ENCODE measurements at places on chromosomes 3 and 15.

DNA sequence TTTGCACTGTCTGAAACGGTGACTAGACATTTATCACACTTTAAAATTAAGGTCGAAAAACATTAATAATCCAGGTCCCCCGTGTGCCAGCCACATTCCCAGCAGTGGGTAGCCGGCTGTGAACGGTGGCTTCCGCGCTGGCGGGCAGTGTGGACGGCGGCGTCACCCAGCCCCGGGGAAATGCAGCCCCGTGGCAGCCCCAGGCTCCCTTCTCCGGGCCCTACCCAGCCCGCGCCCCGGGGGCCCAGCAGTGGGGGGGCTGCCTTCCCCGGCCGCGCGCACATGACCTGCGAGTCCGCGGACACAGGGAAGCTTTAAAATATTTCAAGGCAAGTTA lies 25.3 kb downstream of the GABRA5 start:
- DNase-seq, result no peak

DNA sequence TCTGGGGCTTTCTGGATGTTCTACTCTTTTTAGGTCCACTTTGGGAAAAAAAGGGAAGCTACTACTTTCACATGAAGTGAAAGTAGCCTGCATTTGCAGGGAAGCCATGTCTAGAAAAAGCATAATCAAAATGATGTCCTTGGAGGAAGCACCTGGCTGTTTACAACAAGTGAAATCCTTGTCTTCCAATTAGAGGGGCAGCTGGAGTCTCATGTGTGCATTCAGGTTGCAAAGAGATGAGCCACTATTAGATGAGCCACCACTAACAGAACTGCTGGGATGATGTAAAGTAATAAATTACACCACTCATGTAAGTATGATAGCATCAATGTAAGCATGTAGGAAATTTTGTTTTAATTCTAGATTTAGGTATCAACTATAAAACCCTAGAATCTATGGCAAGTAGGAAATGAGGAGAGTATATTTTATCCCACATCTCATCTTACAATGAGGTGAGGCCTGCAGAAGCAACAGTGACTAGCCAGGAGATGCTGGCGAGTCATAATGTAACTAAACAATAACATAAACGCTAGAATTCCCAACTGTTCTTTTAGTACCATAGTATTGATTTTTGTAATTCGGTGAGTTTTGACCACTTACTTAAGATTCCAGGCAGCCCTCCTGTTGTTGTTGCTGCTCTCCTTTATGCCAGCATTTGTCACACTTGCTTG lies 75.9 kb downstream of the TMEM108 start:
- no peak for DNase-seq

GRCh38 chr3:9217784-9218513 lies 31.5 kb downstream of the SRGAP3 start:
- no peak for DNase-seq

DNA sequence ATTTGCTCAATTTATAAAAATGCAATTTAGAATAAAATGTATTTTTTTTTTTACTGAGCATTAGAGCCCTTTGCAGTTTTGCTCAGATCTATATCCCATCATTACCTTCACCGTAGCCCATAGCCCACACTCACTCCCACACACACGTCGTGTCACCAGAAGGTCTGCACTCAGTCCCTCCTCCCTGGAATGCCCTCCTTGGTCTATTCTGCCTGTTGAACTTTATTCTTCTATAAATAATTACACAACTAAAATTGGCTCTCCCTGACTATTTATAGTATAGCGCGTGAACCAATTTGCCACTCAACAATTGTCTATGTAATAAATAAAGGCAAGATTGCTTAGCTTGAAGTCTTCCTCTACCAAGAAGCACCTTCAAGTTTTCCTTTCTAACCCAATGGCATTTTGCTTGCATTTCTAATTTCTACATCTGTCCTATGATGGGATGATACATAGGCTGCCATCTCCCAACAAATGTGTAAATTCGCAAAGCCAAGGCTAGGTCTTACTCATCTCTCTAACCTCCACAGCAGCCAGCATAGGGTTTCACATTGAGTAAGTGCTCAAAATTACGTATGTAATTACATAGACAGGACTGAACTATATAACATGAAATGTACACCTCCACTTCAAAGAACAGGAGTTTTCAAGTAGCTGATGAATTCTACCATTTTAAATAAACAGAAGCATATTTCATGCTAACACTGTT lies 172.0 kb upstream of the HES1 start:
- no peak for DNase-seq

DNA sequence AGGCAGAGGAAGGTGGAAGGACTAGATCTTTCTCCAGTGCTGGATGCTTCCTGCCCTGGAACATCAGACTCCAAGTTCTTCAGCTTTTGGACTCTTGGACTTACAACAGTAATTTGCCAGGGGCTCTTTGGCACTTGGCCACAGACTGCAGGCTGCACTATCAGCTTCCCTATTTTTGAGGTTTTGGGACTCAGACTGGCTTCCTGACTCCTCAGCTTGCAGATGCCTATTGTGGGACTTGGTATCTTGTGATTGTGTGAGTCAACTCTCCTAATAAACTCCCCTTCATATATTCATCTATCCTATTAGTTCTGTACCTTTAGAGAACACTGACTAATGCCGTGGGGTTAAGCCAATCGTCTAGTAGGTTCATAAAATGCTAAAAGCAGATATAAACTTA lies 8.8 kb upstream of the B3GNT5 start:
- no peak for DNase-seq

GRCh38 chr3:130263708-130264107 lies 81.8 kb upstream of the COL6A5 start:
- no peak for DNase-seq

DNA sequence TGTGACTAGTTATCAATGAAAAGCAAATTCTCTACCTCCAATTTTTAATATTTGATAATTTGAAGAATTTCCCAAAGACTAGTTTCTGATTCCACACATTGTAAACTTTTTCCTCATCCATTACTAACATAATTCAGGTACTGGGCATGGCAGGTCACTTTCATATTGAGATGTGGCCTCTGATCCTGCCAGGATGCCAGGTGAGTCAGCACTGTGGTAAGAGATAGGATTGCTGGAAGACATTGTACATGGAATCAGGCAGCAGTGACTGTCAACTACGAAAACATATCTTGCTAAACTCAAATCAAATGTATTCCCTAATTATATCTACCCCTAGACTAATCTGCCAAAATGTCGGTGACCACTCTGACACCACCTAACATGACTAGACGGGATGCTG lies 33.2 kb upstream of the POU1F1 start:
- DNase-seq, result no peak

DNA sequence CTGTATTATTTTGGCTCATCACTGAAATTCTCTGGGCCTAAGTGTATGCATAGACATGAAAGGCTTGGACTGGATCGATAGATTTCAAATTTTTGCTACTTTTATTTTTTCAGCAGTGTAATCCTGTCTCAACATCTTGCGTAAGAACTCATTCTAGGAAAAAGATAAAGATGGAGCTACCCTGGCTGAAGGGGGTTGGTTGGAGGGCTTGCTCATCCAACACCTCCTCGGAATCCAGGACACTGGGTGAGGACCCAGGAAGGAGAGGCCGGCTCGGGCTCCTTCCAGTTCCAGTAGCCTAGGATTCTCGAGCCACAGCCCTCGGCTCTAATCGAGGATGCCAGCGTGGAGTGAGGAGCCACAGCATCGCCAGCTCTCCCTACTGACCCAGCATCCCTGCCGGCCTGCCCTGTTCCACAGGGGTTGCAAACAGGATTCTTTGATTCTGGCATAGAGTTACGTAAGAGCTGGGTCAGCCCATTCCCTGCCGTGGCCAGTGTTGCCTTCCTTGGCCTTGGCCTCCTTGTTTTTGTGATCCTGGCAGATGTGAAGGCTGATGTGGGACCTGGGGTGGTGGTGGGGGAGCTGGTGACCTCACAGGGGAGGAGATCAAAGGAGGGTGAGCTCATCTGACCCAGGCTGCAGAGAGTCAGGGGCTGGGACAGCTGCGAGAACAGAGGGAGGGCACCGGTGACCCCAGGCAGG lies 149.5 kb downstream of the ALDH1A2 start:
- DNase-seq, result no peak

GRCh38 chr15:75201616-75202250 lies at the start of gene C15orf39:
Gene C15orf39 (plus strand): TSS chr15:75201882. CDS start chr15:75206049, 4,167 bp downstream.
- peak; percentile 47 for DNase-seq

GRCh38 chr15:59886441-59886840 lies 117.7 kb upstream of the FOXB1 start:
- no peak for DNase-seq

DNA sequence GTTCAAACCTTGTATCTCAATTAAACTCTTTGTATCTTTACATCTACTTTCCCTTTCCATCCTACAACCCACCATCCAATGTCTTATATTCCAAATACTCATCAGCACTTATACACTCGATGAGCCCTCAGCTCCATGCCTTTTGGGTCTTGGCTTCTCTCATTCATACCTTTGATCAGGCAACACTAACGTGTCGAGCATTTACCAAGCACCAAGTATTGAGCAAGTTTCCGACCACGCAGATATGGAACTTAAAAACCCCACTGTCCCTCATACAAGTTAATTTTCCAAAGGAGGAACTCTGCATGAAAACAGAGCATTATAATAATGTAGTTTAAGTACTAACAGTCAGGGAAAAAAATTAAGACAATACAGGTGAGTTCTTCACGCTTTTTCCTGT lies 102.8 kb downstream of the IL1RAP start:
- DNase-seq, result no peak

- no peak for DNase-seq
Observed at GRCh38 chr3:134134240-134134639, 104.5 kb upstream of the SLCO2A1 start.

DNA sequence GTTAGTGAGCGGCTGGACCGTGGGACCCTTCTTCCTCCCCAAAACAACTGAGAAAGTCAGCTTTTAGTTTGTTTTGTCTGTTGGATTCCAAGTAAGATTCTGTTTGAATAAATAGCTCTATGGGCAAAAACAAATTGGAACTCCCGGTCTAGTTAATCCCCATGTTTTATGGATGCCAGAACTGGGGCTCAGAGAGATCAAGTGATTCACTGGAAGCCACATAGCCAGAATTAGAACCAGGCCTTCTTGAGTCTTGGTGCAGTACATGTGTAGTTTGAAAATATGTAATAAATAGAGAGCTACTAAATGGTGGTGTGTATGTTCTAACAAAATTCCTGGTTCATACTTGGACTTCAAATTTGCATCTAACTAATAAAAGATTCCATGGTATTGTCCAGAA lies 29.3 kb upstream of the POLR2M start:
- DNase-seq, result no peak

- DNase-seq, result no peak
Observed at GRCh38 chr3:38534180-38534579, 38.0 kb downstream of the EXOG start.

DNA sequence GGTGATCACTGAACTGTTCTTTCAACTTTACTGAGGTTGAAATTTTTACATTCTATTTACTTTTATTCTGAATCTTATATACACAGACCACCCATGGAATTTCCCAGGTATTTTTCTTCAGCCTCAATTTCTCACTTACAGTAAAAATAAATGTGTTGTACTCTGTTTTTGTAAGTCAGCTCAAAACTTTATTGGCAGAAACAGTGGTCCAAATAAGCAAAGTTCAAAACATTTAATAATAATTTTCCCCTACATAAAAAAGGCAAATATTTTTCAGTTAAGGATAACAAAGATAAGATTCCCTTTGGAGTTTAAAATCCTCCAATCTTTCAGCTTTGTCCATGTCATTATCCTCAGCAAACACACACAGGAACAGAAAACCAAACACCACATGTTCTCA lies 738.0 kb downstream of the FHIT start:
- no peak for DNase-seq

DNA sequence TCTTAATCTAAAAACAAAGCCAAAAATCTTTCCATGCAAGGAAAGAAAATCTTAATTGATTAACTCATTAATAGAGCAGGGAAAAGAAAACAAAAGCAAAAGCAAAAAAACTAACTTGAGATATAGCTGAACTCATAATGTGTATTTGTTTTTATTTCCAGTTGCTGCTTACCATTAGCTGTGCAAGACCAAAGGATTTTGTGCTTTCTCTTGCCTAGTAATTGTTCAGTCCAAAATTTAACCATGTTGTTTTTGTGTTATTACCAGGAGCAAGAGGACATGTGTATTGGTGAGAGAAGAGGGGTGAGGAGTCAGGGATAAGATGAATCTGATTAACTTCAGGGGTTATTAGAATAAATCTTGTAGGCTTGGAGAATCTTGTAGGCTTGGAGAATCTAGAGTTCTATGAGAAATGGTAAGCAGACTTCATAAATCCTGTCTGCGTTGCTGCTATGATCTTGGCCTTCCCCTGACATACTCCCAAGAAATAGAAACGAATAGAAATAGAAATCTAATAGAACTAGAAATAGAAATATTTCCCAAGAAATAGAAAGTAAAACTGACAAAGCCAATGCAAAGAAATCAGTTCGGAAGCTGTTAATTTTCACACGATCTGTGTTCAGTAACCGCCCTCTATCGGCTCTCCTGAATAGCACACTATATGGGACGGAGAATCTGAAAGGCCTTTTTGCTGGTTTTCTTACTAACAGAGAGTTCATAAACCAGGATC lies 72.6 kb upstream of the TNFSF10 start:
- no peak for DNase-seq

GRCh38 chr15:74631408-74631807 lies 15.8 kb downstream of the CLK3 start:
- DNase-seq, result no peak

DNA sequence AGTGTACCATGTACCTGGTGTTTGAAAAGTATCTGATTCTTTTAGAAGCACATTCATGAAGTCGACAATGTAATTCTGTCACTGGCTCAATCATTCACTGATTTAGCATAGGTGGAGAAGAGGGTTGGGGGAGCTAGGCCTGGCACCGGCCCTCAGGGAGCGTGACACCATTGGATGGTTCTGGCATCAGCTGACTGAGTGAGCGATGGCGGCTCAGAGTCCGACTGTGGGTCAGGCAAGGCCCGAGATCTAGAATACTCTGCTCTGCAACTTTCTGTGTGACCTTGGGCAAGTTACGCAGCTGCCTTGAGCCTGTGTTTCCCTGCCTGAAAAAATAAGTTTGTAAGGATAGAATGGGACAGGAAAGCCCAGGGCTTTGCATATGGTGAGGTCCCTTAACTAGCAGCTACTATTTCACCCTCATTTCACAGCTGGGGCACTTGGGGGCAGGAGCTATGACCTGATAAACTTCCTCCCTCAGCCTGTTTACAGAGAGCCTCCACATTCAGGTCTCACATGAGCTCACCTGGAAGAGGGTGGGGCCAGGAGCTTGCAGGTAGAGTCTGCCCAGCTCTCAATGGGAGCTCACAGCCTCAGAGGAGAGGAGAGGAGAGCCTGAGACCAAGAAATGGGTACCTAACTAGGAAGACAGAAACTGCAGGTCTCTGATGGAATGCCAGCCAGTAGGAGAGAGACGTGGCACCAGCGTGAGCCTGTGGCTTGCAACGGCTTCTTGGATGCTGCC lies 153.7 kb upstream of the TLE3 start:
- no peak for DNase-seq

DNA sequence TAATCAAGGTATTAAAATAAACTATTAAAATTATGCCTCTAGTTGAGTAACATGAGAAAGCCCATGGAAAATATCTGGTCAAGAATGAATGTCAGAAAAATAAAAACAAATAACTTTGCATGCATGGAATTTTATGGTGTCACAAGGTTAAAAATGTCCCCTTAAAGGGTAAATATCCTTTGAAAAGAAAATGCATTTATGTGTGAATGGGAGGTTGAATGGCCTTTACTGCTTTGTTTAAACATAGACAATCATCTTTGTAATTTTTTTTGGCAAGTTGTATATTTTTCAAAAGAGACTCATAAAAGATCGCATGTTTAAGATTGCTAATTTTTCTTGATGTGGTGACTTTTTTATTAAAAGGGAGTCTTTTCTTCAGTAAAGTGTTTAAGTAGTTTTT lies 564.2 kb downstream of the NR2F2 start:
- no peak for DNase-seq

Data from activated CD8-positive, alpha-beta memory T cell treated with anti-CD3 and anti-CD28 coated beads for 4 hours (primary cell).